ENCODE measurements at places on chromosomes 16 and 17. TPM values are rescaled to one million over a fixed set of nuclear protein-coding genes. Genes with fewer than 3 reads are reported as not detected.

Gene HEATR3
- total RNA-seq = 38.6 TPM

Gene ABI3
- total RNA-seq = 0.19 TPM

Gene MPP3
- 4.1 TPM for total RNA-seq

Gene PLCG2
- total RNA-seq = 0.06 TPM

Gene TUBG2
- total RNA-seq = 30.7 TPM

Gene MRC2
- 281 TPM for total RNA-seq

Gene SNTB2
- 18.5 TPM for total RNA-seq

Gene SHCBP1
- 67.0 TPM for total RNA-seq

Gene SOX15
- 2.0 TPM for total RNA-seq

Gene SAP30BP
- 58.4 TPM for total RNA-seq

Gene TEKT1
- total RNA-seq = not detected
